CD4-positive, alpha-beta T cell (primary cell): ENCODE measurements at places on chromosomes 4 and X.

GRCh38 chrX:132025041-132025440 is 1.9 kb downstream of the STK26 start:
- DNase-seq = no peak

GRCh38 chr4:94603170-94603747 is 151.5 kb downstream of the PDLIM5 start:
- DNase-seq = no peak

GRCh38 chr4:55955710-55956109 is 7.0 kb downstream of the CEP135 start:
- no peak for DNase-seq

GRCh38 chr4:38415682-38416081 is 248.3 kb upstream of the KLF3 start:
- no peak for DNase-seq

DNA sequence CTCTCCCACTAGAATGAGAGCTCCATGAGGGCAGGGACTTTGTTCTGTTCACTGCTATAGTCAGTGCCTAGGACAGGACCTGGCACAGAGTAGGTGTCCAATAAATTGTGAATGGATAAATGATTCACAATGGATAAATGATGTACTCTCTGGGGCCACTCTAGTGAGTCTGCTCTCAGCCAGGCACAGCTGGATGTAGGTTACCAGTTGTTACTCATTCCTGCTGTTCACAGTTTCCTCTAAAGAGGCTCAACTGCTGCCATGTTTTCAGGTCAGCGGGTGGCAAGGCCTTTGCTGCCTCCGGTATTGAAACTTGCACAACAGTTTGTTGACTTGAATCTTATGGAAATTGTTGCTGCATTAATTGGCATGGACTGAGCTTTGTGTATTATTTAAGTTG is 99.1 kb downstream of the NHSL2 start:
- no peak for DNase-seq

- DNase-seq = no peak
Measured at GRCh38 chr4:113469926-113470325, 291.6 kb downstream of the CAMK2D start.

- DNase-seq = no peak
Measured at GRCh38 chr4:1259966-1260365, 11.0 kb upstream of the CTBP1 start.

DNA sequence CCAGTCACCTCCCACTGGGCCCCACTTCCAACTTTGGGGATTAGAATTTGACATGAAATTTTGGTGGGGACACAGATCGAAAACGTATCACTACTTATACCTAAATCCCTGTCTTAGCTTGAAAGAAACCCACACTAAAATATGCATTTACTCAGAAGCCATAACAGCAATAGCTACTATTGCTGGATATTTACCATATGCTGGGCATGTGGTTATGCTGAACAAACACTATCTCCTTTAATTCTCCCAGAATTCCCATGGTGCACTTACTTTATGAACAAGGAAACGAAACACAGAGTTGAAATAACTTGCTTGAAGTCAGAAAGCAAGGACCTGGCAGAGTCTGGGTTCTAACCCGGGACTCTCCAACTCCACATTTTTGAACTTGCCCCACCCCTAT is 39.3 kb downstream of the CYTL1 start:
- no peak for DNase-seq

DNA sequence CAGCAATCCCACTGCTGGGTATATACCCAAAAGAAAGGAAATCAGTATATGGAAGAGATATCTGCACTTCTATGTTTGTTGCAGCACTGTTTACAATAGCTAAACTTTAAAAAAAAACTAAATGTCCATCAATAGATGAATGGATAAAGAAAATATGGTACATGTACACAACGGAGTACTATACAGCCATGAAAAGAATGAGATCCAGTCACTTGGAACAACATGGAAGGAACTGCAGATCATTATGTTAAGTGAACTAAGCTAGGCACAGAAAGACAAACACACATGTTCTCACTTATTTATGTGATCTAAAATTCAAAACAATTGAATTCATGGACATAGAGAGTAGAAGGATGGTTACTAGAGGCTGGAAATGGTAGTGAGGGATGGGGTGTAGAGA is 400.7 kb downstream of the ZNF674 start:
- no peak for DNase-seq

DNA sequence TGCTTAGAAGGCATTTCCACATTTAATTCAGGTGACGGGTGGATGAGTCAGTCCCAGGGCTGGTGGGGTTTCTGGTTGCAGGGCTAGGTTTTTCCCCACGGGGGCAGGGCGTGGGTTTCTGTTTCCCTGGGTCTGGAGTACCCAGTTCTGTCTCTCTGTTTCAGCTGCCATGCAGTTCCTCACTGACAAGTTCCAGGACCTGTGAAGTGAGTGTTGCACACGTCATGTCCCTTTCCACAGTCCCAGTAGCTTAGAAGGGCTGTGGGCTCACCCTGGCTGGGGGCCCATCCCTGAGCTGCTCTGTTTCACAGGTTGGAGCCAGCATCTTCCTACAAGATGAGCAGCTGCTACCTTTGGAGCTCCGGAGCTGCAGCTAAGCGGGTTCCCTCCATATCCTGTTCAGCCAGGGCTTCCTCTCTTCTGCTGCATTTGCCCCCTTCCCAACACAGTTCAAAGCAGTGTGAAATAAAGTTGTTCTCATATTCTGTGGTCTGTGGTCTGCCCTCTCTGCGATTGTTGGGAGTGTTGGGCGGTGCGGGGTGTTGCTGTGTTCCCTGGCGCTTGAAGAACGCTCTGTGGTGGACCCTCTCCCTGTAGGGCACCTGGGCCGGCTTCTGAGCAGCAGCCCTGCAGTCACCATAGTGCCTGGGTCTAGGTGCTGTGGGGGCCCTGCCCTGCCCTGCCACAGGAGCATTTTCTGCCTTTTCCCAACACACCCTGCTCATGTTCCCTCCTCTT is 3.9 kb downstream of the LOC101059915 start:
- no peak for DNase-seq

GRCh38 chr4:37803348-37803973 is 23.0 kb upstream of the PGM2 start:
- no peak for DNase-seq

GRCh38 chr4:155085843-155086530 is 122.4 kb upstream of the NPY2R start:
- DNase-seq = no peak

DNA sequence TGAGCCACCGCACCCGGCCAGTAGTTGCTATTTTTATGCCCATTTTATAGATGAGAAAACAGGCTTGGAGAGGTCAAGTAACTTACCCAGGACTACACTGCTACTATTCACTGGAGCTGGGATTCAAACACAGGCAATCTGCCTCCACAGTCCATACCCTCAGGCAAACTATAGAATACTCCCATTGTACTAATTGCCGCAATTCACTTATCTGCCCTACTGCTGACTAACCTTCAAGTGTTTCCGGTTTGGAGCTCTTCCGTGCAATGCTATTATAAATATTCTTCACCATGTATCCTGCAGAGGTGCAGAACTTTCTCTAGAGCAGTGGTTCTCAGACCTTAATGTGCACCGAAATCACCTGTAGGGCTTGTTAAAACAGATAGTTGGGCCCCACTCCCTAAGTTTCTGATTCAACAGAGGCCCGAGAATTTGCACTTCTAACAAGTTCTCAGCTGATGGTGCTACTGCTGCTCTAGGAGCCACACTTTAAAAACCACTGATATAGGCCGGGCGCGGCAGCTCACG is 1.9 kb upstream of the G3BP2 start:
- DNase-seq = no peak

GRCh38 chr4:100421361-100421978 is 96.4 kb downstream of the EMCN start:
- no peak for DNase-seq

DNA sequence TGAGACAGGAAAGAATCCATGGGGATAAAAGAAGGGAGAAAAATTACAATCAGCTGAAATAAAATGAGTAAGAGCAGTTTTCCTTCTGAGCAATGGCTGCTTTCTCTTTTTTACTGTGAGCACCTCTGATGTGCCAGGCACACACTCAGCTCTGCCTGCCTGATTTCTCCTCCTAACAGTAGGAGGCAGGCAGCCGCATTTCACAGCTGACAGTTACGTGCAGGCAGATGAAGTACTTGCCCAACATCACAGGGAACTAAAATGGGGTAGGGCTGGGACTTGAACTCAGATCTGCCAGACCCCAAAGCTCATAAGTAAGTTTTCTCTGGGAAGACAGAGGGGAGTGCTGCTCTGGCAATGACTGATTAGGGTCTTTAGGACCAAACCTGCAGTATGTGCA is 54.6 kb downstream of the C4orf50 start:
- DNase-seq = no peak

- no peak for DNase-seq
Measured at GRCh38 chrX:101429934-101430333, 21.9 kb downstream of the HNRNPH2 start.

- DNase-seq = no peak
Measured at GRCh38 chr4:170014359-170015011, 11.7 kb downstream of the MFAP3L start.

DNA sequence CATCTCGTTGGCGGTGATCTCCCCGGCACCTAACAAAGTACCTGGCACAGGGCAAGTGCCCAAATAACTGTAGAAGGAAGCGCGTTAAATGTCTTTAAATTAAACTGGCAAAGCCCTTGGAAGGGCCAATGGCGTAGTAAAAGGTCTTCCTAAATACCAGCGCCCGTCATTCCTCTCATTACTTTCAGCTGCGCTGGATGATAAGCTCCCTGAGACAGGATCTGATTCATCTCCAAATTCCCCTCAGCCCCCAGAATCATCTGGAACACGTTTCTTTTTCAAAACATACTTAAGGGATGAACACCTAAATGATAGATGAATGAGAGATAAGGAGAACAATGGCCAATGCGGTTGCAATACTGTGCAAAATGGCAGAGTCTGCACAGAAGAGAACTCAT is 95.1 kb downstream of the AFAP1 start:
- DNase-seq = no peak

DNA sequence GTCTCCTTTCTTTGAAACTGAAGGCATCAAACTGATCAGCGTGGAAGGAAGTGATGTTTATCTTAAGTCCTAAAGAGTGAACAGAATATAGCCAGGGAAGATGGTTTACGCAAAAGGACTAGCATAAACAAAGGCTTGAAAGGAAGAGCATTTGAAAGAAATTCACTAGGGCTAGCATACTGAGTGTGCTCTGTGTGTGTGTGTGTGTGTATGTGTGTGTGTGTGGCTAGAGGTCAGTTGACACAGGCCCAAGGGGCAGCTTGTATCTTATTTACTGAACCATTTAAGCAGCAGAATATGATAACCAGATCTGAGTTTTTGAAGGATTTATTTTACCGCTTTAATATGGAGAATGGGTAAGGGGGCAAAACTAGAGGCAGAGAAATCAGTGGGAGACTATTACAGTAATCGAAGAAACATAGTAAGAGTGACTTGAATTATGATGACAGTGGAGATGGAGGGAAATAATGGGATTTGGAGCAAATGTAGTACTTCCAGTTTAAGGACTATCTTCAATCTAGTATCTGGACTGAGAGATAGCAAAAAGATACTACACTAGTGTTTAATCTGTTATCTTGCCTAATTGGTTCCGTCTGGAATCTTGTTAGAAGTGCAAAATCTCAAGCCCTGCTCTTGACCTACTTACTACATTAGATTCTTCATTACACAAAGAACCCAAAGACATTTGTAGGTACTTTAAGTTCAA is 36.9 kb downstream of the CEP44 start:
- DNase-seq = no peak

DNA sequence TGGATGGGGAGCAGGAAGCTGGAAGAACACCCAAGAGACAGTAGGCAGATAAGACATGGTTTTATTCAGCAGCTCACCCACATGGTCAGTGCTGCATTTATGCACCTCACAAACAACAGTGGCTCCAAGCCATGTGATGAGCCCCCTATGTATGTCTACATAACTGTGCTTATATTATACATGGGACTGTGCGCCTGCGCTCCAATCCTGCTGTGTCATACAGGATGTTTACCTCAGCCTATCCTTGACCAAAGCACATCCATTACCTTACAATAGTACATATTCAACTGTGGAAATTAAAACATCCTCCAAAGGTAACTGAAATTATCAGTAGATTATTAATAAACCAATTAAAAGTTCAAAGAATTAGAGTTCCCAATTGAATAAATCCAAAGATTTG is 44.1 kb upstream of the SGMS2 start:
- no peak for DNase-seq

- no peak for DNase-seq
Measured at GRCh38 chr4:77959566-77960338, 97.1 kb downstream of the MRPL1 start.

DNA sequence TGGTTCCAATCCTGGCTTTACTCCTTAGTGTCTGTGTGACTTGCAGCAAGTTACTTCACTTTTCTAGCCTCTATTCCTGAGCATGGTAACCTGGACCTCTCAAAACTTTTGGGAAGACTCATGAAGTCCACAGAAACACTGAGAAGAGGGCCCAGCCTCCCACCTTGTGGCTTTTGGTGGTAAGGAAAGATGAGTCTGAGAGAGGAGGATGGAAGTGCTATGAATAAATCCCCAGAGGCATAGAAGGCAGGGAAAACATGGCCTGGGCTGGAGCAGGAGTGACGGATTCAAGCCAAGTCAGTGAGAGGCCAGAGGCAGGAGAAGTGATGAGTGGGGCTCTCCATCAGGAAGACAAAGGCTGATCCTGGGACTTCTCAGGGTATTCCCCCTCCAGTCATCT is 10.9 kb upstream of the MAGEA4 start:
- no peak for DNase-seq

DNA sequence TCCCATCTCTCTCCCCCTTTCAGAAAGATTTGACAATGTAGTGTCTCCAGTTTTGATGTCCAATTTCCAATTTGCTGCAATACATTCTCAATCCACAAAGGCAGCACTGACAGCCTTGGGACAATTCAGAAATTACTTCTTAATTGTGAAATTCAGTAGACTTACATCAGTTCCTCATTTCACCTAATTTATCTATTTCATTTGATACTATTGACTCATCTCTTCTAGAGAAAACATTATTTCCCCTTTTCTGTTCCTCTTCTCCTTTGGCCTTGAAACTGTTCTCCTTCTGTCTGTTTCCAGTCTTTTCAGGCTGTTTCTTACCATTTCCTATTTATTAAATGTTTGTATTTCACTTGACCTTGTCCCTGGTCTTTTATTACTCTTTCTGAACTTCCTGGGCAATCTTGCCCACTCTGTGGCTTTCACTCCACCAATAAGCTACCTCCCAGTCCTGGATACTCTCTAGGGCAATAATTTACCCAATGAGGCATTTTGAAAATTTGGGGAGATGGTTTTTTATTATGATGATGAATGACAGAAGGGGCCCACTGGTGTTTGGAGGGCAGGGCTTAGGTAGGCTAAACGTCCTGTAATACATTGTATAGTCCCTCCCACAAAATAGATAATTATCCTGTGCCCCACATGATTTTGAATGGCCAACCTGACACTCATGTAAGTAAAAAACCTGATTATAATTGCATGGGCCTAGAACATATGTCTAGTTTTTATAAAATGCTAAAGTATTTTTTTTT is 498.0 kb upstream of the BOD1L1 start:
- DNase-seq = peak; percentile 24

DNA sequence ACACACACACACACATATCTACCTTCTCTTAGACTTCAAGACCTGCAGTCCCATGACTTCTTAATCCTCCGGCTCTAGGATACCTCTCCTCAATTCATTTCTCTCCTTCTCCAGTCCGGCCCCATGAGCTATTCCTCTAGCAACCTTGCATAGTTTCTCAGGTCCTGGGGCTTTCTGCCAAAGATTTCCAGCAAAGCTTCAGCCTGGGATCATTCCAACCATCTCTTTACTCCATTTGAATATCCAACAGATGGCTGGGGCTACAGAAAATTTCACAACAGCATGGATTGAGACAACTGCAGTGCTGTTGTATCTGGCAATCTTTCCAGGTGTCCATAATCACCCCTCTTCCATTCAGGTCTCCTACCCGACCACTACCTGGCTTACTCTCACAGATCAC is 184.1 kb downstream of the DCHS2 start:
- DNase-seq = no peak

GRCh38 chrX:150062292-150063137 is 124.2 kb upstream of the EOLA2 start:
- DNase-seq = no peak
